Right lobe of liver (tissue), 6 donors: ENCODE measurements at places on chromosomes 1 and 21.

GRCh38 chr1:154547105-154547732, 11.2 kb downstream of the UBE2Q1 start:
- DNase-seq, result no peak

GRCh38 chr21:16407403-16408240, 677.8 kb downstream of the USP25 start:
- DNase-seq, result no peak

DNA sequence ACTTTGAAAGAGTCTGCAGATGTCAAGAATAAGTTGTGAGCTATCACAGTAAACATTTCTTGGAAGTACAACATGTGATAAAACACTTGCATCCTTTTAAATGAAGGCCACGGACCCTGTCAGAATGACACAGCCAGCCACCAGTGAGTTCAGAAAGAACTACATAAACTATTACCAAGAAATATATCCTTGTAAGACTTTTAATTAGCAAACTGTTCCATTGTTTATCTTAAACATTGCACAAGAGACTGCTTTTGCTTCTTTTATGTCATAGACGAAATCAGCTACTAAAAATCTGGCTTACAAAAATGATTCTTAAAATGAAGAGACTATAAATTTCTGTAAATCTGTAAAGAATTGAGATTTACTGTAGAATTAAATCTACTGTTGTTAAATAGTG, 17.9 kb downstream of the LRRC7 start:
- DNase-seq, result no peak

GRCh38 chr1:201536558-201536957, 2.4 kb upstream of the NAV1 start:
- no peak for DNase-seq

DNA sequence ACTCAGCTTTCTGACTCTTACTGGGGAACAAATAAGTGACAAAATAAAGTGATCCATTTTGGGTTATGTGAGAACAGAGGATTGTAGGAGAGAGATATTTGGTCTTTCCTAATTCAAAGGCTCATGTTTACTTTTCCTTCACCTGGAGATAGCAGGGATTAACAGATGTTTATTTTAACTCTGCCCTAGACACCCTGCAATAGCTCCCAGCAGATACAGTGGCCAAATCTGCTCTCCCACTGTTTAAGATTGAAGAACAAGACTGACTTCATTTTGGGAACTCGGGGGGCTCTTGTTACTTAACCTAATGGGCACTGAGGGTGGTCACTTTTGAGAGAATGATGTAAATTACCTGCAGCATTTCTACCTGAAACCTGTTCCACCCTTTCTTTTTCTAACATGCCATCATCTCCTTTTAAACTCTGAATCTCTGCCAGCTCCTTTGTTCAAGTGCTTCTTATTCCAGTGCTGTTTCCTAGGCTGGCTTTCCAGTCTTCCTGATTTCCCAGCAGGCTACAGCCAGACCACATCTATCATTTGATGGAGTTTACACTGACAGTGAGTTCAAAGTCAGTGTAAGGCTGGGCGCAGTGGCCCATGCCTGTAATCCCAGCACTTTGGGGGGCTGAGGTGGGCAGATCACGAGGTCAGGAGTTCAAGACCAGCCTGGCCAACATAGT, 90.0 kb downstream of the SELENOF start:
- DNase-seq, result no peak

- DNase-seq, result no peak
Observed at GRCh38 chr1:34688006-34688741, 66.7 kb upstream of the GJB5 start.

DNA sequence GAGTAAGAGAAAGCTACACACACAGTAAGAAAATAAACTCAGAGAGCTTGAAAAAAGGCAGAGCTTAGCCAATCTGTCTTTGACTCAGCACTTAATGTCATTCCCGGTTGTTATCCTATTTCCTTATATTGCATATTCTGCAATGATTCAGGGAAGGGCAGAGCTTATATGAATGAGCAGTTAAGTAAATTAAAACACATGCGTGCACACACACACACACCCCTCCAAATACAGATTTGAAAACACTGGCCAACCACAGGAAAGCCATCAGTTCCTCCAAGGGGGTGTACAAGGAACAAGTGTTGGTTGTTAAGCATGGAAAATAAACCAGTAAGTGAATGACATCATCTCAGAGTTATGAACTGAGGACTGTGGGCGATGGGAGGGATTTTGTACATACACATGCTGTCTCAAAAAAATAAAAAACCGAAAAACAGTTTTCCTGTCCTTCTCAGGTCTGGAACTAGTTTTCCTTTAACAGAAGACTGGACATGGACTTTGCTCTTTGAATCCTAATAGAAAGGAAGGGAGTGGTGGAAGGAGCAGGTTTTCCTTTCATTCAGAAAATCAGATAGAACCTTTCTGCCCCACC, 1.0 kb downstream of the IQGAP3 start:
- DNase-seq, result no peak

GRCh38 chr21:21952566-21952965, 954.4 kb downstream of the NCAM2 start:
- no peak for DNase-seq

- DNase-seq, result peak; percentile 7
Observed at GRCh38 chr1:228336308-228337030, 70.2 kb downstream of the TRIM11 start.

DNA sequence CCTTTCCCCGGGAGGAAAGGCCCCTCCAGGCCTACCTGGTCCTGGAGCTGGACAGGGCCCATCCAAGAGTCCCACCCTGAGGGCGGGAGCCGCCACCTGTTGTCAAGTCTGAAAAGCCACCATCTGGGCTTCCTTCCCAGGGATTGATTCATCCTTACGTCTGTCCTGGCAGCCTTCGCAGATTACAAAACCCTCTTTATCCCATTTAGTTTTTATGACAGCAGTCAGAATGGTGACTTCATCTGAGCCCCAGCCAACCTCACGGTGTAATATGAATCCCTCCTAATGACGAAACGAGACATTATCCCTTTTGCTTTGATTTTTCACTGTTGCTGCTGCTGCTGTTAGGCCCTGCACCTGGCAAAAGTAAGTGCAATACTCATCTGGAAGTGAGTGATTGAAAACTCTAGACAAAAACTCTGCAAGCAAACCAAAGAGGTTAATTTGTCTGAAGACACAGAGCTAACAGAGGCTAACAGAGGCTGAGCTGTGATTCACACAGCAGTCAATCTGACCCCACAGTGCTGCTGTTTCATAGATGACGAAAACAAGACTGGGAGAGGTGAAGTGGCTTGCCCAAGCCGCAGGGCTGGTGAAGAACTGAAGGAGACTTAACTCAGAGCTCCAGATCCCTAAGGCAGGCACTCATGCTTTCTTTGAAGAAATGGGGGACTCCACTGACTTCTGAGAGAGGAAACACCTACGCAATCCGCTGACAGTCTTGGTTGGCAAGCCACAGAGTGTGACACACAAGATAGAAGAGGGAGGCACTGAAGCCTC, 30.0 kb upstream of the S100A7 start:
- no peak for DNase-seq

- no peak for DNase-seq
Observed at GRCh38 chr1:7248549-7249199, 463.4 kb downstream of the CAMTA1 start.

- no peak for DNase-seq
Observed at GRCh38 chr1:245856944-245857531, 650.0 kb downstream of the SMYD3 start.

DNA sequence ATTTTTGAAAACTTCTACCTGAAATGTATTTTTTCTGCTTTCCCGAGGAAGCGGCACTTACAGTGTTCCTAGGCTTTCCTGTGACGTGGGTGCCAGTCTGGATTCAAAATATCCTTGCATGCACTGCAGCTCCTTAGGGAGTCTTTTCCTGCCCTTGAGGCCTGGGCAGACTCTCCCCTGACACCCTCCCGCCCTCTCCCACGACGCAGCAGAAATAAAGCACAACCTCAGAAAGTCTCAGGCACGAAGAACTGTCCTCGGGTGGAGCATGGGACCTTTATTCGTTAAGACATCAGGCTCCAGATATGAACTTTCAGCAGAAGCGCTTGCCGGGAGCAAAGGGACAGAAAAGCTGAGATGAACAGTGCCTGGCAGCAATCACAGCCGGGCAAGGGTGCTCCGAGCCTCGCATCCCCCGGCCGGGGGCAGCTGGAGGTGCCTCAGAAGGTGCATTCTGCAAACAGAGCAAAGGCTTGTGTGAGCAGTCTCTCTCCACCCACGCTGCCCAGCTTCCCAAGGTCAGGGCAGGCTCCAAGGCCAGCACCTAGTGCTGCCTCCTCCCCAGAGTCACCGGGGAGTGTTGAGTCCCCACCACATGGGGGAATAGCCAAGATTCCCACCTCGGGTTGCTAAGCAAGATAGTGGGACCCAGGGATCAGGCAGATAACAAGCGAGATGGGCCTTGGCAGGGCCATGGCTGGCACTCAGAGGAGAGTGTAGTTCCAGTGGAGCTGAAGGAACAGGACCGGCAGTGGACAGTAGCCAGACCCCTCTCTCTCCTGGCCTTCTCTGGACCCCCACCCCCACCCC, 3.2 kb downstream of the TFF3 start:
- DNase-seq, result no peak

DNA sequence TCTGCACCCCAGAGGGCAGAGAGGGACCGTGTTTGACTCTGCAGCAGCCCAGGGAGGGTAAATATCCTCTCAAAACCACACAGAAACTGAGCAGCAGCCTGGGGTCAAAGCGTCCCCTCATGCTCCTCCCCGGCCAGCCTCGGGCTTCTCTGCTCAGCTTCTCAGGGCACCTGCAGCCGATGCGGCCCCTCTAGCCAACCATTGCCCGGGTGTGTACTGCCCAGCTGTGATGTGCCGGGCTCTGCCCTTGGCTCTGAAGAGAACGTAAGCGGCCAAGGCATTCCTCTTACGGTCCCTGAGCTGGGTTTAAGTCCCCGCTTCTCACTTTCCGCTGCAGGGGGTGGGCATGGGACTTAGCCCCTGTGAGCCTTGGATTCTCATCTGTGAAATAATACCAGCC, 5.5 kb downstream of the FAM131C start:
- DNase-seq, result no peak

- DNase-seq, result no peak
Observed at GRCh38 chr1:70779571-70779970, 268.0 kb downstream of the PTGER3 start.

GRCh38 chr21:35855484-35855883, 204.8 kb downstream of the SETD4 start:
- no peak for DNase-seq

DNA sequence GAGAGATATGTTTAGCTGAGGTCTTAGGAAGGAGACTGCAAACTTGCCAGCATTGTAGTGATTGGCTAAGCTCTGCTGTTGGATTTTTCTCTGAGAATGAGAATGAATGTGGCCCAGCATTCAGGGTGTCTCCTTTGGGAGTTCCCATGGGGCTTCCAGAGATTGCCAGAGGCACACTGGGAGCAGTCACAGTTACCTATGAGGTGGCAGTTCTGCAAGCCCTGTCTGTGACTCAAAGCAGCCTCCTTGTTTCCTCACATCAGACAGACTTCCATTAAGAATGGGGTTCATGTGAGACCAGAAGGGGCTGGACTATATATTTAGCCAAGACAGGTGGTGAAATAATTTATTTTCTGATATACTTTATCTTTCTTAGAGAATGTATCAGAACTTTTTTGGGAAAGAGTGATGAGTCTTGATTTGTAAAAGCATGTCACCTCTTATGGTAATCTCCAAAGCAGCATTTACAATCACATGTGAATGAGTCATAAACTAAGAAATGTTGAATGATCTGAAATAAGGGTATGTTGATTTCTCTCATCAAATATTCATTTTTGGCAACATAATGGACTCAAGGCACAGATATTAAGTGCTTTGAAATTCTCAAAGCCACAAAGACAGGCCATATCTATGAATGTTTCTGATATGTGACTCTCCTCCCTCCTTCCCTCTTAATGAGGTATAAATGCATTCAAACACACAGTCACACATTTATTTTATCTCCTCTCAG, 9.5 kb upstream of the SLC19A2 start:
- no peak for DNase-seq

DNA sequence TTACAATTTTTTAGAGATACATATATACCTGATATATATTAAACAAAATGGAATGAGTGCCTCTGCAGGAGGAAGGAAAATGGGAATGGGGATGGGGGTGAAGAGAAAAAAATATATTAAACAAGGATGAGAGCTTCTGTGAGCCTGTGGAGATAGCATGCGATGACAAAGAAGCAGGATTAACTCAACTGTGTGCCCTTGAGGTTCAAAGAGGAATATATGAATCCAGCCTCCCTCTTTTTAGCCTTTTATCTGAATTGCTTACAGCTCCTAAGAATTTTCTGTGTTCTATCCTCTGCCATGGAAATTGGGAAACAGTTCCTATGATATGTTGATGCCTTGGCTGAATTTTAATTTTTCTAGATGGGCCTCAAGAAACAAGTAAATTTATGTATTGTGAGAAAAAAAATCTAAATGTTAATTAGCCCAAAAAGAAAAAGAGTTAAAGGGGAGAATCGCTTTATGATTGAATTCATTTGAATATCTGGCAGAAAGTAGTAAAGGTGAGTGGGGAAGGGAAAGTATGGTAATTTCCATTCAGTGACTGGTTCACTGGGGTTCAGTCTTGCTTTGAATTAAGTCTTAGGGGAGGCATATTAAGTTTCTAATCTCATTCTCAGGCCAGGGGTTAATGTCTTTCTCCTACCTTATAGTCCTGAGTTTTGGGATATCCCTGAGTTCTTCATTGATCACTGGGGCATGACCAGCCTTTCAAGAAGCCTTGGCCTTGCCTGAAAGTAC, 106.3 kb upstream of the HMCN1 start:
- no peak for DNase-seq

- no peak for DNase-seq
Observed at GRCh38 chr1:175000697-175001187, 995 bp downstream of the CACYBP start.

- no peak for DNase-seq
Observed at GRCh38 chr1:240258910-240259309, 167.2 kb downstream of the FMN2 start.

GRCh38 chr1:170967042-170967910, 31.9 kb downstream of the MROH9 start:
- DNase-seq, result no peak

DNA sequence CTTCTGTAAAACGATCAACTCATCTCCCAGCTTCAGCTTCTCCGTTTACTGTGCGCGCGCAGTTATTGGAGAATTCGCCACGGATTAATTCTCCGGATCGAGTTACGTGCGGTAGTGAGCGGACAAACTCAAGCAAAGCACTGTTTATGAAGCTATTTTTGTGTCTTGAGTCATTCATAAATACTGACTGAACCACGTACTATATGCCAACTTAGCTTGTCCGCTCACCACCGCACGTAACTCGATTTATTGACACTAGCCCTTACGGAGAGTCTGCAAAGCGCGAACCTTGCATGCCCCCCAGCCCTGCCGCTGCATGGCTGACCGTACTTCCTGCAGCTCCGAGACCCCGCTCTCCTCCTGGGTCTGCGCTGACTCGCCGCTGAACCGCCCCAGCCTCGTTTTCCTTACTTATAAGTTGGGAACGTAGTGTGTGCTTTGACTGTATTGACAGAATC, 773 bp downstream of the CHD1L start:
- peak; percentile 54 for DNase-seq

DNA sequence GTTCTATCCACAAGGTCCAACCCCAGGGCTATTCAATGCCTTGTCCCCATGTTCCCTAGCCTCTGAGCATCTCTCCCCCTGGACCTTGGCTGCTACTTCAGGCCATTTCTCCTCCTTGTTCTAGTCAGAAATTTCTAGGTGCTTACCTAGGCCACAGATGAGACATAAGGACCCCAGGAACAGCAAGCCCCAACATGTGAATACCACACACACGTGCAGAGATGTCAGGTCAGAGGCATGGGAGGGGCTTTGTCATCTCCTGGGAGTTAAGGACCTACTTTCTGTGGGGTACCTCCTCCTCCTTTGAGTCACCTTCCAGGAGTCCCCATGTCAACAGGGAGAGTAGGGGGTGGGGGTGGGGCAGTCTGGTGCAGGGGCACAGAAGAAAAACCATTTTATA, 7.1 kb upstream of the RGS16 start:
- DNase-seq, result no peak
